NCI-H446 treated with DMSO at 0.1 percent for 48 hours (cell line): ENCODE measurements at places on chromosomes 1 and 21.

DNA sequence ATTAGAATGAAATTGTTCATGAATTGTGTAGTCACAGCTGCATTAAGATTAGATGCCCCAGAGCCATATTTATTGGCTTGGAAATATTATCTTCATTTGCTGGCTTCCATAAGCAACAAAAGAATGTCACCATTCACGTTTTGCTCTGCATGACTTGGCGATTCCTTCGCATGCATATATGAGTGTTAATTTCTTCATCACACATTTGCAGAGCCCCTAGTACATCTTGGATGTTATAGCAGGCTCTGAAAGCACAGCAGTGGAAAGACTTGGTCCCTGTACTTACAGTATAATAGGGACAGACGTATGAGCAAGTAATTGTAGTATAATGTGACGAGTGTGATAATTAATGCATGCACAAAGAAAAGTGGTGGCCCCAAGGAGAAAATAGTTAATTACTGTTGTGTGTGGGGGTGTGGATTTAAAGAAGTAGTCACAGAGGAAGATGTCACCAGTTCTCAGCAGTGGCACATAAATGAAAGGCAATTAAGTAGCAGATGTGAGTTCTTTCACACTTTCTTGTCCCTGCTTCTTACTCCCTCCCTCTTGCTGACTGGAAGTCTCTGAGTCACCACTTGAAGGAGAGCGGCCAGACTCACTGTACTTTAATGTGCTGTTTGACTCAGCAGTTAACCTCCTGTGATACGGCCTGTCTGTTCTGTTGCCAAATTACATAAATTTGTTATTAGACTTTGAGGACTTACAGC lies 21.0 kb downstream of the S100A10 start:
- peak; percentile 37 for DNase-seq

DNA sequence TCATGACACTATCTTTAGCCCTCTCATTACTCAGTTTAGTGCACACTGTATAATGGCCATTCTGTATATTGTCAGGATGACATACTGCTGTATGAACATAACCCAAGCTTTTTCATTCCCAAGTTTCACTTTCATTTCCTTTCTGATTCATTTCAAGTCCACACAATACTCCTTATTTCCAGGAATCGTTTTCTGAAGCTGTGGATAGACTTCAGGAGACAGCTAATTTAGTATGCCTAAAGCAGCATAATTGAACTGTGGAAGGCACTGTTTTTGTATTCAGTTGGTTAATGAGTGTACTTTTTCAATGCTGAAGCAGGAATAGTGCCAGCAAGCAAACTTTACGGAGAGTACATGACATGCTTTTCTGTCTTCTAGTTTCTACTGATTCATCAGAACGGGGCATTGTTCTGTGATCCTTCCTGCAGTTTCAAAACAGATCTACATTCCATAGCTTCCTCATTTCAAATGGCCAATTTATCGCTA lies 578.5 kb upstream of the ZP4 start:
- DNase-seq = no peak

DNA sequence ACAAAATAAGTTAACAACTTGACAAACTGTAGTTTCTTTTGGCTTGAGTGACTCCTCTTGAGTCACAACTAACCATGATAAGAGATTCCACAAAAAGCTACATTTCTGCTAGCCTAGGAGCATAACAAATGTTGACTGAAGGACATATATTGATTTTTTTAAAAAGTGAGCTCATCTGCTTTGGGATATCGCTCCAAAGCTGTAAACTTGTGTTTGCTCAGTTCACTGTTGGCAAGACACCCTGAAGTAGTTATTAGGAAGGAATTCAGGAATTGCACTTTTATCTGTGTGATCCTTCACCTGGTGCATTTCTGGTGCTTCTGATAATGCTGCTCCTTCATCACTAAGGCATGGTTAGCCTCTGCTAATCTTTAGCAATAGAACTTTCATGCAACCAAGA lies 23.7 kb downstream of the RWDD3 start:
- DNase-seq = no peak

- no peak for DNase-seq
These were observed 484 bp downstream of the DFFB start for GRCh38 chr1:3857791-3858129.

DNA sequence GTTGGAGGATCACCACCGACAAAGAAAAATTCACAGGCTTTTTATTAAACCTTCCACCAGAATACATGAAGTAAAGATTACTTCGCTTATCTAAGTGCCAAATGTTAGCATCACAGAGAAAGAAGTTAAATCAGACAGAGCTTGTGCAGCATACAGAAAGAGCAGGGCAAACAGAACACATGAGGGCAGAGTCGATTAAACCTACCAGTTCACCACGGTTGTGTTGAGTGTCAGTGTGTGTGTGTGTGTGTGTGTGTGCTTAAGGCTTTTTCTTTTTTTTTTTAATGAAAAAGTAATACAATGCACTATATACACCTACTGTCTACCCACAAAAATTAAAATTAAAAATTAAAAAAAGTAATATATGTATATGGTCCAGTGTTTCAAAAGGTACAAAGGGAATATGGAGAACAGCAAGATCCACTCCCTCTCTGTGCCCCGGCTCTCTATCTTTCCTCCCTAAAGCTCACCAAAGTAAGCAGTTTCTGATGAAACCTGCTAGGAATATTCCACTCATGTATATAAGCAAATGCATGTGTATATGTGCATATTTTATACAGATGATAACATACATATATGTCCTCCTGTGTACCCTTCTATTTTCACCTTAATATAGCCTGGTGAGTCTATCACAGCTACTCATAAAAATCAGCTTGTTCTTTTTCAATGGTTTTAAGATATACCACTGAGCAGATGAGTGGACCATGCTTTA lies 17.7 kb downstream of the YIPF1 start:
- DNase-seq = no peak

DNA sequence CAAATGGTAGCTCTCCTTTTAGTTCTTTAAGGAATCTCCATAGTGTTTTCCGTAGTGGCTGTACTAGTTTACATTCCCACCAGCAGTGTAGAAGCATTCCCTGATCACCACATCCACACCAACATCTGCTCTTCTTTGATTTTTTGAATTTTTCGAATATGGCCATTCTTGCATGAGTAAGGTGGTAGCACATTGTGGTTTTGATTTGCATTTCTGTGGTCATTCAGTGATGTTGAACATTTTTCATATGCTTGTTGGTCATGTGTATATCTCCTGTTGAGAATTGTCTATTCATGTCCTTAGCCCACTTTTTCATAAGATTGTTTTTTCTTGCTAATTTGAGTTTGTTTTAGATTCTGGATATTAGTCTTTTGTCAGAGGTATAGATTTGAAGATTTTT lies 84.6 kb upstream of the B3GALT2 start:
- no peak for DNase-seq

DNA sequence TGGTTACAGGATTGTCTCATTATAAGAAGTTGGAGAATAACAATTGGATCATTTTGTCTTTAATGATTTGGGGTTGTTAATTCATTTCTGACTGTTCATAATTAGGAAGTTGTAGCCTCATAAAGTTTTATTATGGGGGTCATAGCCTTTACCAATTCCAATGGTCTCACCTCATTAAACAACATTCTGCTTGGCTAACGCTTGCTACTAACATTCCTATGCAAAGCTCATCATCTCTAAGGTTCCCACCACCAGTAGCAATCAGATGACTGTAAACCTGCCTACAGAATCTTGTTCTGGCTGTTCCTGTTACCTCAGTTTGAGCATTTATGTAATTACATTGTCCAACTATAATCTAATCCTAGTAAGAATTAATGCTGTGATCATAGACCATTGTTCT lies 60.2 kb downstream of the ODF2L start:
- no peak for DNase-seq

DNA sequence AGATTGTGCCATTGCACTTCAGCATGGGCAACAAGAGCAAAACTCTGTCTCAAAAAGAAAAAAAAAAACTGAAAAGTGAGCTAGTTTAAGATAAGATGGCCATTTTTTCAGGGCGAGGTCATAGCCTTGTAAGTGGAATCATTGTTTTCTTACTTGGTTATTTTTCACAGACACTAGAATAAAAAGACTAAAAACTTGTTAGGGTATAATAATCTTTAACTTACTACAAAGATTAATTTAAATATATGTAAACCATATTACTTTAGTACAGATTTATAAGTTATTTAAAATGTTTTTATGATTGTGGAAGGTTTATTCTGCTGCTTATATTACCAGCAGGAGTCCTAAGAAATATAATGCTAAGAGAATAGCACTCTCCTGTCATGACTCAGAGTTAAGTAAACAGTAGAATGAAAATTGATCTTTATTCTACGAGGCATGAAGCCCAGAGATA lies 23.5 kb downstream of the ANGPTL1 start:
- no peak for DNase-seq

DNA sequence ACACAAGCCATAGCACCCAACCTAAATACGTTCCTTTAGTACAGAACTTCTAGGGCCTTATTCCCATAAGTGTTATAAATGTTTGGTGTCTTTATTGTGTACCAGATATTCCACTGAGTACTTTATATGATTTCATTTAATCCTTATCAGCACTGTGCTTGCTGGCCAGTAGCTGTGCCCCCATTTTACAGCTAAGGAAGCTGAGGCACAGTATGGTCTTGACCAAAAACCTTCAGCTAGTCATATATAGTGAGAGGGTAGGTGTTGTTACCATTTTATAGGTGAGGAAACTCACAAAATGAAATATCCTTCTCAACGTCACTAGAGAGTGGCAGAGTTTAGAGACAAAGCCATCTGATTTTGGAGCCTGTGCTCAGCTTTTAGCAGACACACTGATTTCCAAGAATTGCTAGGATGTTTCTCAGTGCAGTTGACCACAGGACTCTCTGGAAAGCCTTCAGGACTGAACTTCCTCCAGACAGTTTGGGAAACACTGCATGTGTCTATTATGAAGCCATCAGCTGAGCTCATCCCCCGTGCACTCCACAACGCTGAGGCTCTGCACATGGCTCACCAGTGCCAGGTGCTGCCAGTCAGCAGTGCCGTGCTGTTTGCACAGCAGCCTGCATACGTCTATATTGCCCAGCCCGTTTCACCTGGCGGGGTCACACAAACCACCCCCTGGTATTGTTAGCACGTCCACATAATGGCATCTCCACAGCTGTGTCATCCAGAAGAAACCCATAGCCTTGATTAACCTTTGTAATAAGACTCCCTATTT lies 15.4 kb downstream of the NPPA start:
- DNase-seq = no peak

DNA sequence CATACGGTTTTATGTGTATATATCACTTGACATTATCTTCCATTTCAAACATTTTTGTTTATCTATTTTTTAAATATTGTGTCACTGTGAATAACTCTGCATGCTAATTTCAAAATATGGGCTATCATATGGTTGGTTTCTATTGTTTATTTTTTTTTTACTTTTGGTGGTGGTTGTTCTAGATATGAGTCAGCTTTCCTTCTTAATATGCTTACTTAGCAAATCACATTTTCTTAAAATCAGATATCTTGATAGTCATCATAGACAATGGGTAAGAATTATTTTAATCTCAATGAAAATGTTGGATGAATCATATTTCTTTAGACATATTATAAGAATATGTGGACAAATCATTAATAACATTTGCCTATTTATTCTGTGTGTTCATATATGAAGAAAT lies 881.5 kb downstream of the BRINP3 start:
- DNase-seq = no peak

DNA sequence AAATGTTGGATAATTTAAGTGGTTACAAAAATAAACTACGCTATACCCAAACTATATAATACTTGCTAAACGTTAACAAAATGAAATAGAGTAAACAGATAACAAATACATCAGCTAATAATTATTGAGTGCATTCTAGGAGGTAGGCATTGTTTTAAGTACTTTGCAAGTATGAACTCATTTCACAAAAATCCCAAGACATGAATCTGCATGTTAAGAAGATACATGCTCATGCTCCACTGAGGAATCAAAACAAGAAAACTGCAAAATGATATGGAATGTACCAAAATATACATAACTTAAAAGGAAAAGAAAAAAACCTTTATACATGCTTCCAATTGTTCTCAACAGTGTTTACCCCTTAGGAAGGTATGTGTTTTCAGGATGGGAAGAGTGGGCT lies 2.5 kb downstream of the FRRS1 start:
- DNase-seq = no peak

- DNase-seq = no peak
These were observed 36.1 kb upstream of the IVNS1ABP start for GRCh38 chr1:185353124-185353523.

DNA sequence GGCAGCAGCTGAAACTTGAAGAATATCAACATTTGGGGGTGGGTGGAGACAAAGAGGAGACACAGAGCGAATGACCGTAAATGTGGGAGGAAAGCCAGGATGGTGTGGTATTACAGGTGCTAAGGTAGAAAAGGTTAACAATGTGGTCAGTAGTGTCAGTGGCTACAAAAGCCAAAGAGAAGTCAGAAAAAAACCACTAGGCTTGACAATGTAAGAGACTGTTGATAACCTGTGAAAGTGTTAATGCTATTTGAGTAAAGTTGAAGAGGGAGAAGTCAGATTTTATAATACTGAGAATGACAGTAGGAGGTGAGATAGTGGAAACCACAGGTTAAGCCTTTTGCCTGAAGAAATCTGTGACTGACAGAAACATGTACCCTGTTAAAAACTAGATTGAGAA lies 120.8 kb downstream of the CLEC20A start:
- no peak for DNase-seq

- DNase-seq = no peak
These were observed 38.5 kb upstream of the BCL9 start for GRCh38 chr1:147502760-147503159.

DNA sequence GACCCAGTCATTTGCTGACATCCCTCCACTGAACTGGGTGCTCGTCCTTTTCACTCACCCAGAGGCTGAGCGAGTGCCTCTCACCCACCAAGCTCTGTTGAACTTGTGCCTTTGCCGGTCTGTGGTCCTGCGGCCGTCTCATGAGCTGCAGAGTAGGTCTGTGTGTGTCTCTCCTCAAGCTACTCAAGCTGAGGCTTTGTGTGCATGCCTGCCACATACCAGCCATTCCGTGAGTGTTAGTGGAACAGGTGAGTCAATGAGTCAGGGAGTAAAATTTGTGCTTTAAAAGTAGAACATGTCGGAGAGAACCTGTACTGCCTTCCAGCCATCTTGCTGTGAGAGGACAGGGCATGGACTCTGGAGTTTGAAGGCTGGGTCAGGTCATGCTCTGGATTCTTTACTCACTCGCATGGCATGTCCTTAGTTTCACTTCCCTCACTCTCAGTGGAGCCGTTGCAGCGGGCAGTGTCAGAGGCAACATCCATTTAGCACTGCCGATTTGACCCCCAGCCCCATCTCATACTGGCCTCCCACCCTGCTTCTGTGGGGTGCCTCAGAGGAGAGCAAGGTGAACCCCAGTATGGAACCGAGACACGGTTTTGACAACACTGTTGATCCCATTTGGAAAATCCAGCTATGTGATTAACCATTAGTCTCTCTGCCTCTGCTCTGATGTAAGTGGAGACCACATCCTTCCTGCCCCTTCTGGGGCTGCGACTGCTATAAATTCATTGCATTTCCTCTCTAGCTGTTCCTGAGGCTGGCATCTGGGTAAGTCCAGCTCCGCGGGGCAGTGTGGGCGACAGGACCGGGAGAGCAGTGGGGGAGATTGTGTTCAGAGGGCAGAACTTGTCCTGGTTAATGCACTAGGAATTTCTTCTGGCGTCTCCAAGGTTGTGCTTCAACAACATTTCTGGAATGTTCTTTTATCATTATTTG lies at the start of gene NLRP3:
Gene NLRP3 (plus strand): TSS at position 751 of the 939 bp plus-strand sequence. CDS start 2,628 bp downstream, outside the sequence.
- no peak for DNase-seq
